Stimulated activated CD8-positive, alpha-beta memory T cell treated with anti-CD3 and anti-CD28 coated beads, Interleukin-7, amount 100 ng/mL, for 48 hours (primary cell): ENCODE measurements at places on chromosomes 12 and 14.

GRCh38 chr14:87255058-87255457 lies 737.9 kb downstream of the GALC start:
- DNase-seq: no peak

- DNase-seq: no peak
Measured at GRCh38 chr14:104999361-104999760, 13.8 kb downstream of the CLBA1 start.

- DNase-seq: no peak
Measured at GRCh38 chr14:50363714-50364111, 33.0 kb downstream of the CDKL1 start.

GRCh38 chr12:124338448-124338847 lies 43.6 kb downstream of the RFLNA start:
- DNase-seq: no peak

DNA sequence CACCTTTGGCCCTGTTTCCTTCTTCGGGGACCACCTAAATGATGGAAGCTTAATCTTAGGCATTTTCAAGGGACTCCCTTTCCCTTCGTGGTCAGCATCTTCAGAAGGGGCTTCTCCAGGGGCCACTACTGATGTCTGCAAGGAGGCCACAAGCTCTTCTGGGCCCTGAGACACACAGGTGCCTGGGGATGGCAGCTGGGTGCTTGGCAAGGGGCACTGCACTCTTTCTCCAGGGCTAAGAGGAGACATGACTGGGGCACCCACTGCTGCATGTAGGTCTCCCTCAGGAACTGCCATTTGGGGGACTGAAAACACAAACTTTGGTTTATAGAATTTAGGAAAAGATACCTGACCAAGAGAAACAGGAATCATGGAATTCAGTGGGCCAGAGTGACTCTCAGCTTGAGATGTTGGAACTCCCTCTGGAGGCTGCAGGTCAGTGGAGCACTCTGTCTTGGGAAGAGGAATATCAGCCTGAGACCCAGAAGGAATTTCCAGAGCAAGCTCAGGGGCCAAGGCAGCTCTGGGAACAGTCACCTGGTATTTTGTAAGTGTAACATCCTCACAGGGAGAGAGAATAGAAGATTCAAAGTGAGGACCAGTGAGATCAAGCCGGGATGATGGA lies 16.0 kb downstream of the PLD4 start:
- no peak for DNase-seq

DNA sequence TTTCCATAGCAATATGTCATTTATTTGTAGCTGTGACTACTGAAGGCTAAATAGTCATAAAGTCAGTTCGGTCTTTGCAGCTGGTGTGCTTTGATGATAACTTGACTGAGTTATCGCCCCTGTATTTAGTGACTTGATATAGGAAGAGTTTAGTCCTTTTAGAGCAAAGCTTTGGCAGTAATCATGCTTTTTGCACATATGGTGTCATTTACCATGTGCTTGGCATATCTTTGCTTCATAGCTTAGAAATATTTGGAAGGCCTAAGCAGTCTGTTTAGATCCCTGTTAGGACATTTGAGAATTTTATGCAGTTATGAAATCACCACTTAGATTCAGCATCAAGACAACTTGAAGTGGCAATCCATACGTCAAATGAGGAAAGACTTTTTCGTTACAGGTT lies 31.6 kb downstream of the POLR3B start:
- DNase-seq: no peak

GRCh38 chr14:69713209-69713781 lies 53.6 kb upstream of the SRSF5 start:
- no peak for DNase-seq

DNA sequence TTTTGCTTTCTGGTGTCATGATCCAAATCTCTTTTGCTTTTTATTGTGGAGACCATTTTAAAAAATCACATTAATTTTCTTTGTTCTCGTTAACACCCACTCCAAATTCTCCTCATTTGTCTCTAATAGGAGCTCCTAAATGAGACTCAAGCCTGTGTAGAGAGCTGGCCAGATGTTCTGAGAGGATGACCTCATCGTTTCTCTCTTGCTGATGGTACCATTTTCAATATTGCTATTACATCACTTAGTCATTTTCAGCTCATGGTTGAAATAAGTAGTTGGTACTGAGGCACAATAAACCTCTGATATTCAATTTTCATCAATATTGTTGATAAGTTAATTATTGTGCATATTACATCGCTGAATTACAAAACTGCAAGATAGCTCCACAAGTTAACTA lies 31.5 kb downstream of the SPTB start:
- DNase-seq: no peak

DNA sequence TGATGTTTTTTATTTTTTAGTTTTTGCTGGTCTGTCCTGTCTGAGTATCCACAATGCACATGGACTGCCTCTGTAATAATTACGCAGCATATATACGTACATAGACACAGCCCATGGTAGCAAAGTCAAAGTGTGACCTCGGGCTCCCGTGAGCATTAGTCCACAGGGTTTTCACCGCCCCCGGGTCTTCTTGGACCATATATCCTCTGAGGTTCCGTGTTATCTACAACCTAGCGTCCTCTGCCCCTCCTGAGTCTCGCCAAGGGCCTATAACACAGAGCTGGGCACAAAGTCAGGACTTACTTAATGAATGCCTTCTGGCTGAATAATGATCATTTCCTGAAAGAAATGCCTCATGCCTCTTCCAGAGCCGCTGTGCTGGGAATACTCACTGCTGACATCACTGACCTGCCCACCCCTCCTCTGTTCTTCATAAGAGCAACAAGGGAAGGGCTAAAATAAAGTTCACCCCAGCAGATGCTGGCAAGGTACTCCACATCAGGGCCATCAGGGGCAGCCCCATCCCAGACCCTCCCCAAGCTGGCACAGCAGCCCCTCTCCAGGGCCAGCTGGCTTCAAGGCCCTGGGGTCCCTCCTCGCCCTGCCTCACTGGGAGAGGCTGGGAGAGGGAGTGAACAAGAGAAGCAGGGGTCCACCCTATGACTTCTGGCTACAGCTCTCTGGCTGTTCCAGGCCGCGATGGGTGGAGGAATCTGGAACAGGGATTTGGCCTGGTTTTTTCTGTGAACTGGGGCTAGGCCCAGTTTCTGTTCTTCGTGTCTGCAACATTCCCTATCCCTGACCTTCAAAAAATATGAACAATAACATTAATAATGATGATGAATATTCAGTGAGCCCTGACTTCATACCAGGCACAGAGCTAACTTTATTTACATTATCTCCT lies 7.9 kb downstream of the HDAC7 start:
- no peak for DNase-seq

DNA sequence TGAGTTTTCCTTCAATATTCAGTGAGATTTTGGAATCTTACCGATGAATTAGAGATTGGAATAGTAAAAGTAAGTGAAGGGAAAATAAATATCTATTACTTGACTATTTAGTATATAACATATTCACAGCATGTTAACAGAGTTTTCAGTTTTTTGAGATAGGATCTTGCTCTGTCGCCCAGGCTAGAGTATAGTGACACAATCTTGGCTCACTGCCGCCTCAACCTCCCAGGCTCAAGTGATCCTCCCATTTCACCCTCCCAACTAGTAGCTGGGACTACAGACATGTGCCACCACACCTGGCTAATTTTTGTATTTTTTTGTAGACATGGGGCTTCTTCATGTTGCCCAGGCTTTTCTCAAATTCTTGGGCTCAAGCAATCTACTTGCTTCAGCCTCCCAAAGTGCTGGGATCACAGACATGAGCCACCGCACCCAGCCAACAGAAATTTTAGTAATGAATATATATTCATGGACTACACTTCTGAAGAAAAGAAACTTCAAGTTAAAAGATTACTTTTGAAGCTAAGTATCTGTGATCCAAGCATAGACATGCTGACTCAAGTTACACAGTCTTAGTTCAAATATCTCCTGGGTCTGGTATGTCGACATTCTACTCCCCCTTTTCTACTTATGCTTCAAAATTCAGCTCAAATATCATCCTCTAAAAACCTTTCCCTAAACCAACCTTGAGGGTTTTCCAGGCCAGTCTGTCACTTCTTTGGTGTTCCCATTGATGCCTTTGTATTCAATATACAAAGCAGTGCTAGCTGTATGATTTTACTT lies 13.8 kb downstream of the UBE2N start:
- DNase-seq: no peak

DNA sequence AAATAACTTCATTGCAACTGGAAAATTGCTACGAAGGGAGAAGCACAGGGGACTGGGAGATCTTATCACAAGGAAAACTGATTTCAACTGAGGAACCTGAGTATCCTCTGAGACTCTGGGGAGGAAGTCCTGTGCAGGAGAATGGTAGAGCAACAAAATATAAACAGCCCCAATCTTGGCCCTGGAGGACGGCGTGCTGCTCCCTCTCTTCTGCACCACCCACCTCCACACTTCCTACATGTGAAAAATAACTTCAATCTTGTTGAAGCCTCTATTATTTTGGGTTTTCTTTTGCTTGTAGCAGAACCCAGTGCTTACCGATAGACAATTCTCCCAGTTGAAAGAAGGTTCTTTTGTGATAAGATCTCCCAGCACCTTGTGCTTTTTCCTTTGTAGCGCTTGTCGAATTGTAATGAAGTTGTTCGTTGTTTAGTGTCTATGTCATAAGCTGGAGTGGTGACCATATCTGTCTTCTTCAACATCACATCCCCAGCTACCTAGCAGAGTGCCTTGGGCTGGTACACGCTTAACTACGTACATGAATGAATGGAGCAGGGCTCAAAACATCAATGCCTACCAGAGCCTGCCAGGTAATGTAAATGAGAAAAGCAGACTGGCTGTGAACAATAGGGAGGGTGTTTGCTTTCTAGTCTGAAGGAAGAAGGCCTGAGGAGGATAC lies 2.8 kb upstream of the CD4 start:
- no peak for DNase-seq

- no peak for DNase-seq
Measured at GRCh38 chr12:24553259-24553658, 395.6 kb downstream of the BCAT1 start.

DNA sequence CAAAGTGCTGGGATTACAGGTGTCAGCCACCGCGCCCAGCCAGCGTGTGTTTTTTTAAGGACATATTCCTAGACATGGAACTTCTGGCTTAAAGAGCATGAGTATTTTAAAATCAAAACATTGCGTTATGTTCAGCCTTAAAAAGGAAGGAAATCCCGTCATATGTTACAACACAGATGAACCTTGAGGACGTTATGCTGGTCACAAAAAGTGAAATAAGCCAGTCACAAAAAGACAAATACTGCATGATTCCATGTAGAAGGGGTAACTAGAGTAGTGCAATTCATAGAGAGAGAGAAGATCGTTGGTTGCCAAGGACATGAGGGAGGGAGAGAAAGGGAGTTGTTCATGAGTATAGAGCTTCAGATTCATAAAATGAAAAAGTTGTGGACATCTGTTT lies 53.9 kb downstream of the ACACB start:
- no peak for DNase-seq

- no peak for DNase-seq
Measured at GRCh38 chr14:35205737-35206136, 83.4 kb downstream of the PRORP start.

DNA sequence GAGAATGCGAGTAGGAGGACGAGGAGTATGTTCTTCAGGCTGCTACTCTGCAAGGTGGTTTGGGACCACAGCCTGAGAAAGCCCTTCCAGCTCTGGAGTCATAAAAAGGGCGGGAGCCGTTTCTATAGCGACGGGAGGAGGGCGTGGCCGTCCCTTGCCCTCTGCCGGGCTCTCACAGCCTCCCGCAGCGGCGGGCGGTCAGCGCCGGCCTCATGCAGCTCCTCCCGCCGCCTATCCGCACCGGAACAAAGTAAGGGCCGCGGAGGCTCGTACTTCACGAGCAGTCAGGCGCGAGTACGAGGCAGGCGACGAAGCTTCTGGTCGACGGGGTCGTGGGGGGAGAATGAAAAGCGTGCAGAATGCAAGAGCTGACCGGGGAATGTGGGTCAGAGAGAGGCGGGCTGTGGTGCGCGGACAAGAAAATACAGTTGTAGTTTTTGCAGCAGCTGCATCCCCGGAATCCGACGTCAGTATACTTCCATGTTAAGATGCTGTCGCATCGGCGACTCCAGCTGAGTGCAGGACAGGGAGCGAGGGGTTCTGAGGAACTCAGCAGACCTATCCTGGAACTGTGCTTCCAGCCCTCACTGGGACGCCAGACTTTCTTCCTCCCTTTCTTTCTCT lies at the start of gene DYRK4:
TSS of gene DYRK4 (plus strand) at position 175 of the 624 bp plus-strand sequence. CDS start at position 213, 38 bp downstream.
- no peak for DNase-seq

- DNase-seq: peak; percentile 65
Measured at GRCh38 chr14:77459072-77459723, 1.3 kb downstream of the AHSA1 start.

- DNase-seq: no peak
Measured at GRCh38 chr12:130839770-130840404, 837 bp upstream of the STX2 start.

DNA sequence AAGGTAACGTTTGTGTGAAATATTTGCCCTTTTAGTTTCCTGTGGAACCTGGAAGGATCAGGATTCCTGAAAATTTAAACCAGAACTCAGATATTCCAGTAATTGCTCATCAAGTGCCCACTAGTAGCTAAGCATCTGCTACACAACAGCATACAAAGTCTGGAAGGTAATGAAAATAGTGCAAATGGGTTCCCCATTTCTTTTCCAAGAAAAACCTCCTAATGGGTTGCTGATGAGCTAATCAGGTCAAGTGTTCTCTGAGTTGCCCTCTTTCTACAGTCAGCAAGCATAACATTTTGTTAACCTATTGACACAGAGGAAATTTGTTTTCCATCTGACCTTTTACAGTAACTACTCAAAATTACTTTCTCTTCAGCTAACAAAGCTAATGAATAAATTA lies 83.6 kb upstream of the PMCH start:
- no peak for DNase-seq

GRCh38 chr14:80323038-80323665 lies 111.8 kb upstream of the DIO2 start:
- no peak for DNase-seq

GRCh38 chr12:32887058-32887457 lies 9.5 kb downstream of the PKP2 start:
- DNase-seq: no peak

- DNase-seq: no peak
Measured at GRCh38 chr14:29752221-29752923, 175.3 kb downstream of the PRKD1 start.

- DNase-seq: no peak
Measured at GRCh38 chr12:76542908-76543307, 16.7 kb downstream of the OSBPL8 start.

DNA sequence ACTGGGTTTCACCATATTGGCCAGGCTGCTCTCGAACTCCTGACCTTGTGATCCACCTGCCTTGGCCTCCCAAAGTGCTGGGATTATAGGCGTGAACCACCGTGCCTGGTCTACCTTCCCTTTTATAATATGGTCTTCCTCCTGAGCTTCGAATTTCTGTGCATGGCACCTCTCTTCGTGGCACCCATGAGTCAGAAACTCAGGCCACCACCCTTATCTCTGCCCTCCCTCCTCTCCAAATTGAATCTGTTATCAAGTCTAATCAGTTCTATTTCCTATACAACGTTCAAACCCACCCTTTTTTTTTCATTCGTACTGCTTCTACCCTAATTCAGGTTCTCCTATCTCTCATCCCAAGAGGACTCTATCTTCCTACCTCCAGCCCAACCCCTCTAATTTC lies 5.0 kb upstream of the TINF2 start:
- no peak for DNase-seq
